ENCODE measurements at places on chromosomes 5 and 9.
A peak's percentile ranks its signal among the peaks of the same experiment; 100 is the strongest.

GRCh38 chr5:15598294-15598902 is 98.4 kb downstream of the FBXL7 start:
- DNase-seq, result no peak

DNA sequence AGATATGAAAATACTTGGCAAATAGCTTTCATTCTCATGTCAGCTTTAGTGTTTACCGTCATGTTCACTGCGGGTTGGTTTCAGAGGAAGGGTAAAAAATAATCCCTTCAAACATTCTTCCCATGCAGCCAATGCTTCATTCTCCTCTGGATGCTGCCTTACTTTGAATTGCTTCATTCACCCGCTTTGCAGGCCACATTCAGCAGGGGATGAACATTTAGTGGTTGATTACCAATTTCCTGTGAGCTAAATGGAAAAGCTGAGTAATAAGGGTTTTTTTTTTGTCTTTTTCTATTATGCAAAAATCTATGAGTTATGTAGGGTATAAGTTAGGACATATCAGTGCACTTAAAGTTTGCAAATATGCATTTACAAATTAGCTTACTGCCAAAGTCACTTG is 96.3 kb upstream of the MEF2C start:
- DNase-seq, result no peak

GRCh38 chr5:16593628-16594027 is 23.2 kb downstream of the RETREG1 start:
- no peak for DNase-seq

DNA sequence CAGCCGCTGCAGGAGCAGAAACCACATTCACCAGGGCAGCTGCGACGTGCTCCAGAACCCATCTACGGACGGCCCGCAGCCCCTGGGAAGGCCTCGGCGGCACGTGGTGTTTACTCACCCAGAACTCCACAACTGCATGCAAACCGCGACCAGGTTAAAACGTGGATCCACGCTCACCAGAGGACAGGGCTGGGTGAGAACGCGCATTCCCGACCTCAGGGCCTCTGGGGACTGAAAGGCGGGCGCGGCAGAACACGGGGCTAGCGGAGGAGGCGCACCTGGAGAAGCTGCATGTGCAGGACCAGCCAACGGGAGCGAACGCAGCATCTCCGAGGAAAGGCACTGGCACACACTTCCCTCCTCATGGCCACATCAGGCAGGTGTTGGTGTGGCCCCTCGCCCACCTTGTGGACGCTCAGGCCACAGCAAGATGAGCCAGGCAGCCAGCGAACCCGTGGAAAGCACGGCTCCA is 24.0 kb upstream of the CAMSAP1 start:
- DNase-seq, result no peak

GRCh38 chr9:88949961-88950340 is 41.3 kb upstream of the S1PR3 start:
- no peak for DNase-seq

GRCh38 chr5:23007236-23007635 is 154.1 kb upstream of the CDH12 start:
- no peak for DNase-seq

DNA sequence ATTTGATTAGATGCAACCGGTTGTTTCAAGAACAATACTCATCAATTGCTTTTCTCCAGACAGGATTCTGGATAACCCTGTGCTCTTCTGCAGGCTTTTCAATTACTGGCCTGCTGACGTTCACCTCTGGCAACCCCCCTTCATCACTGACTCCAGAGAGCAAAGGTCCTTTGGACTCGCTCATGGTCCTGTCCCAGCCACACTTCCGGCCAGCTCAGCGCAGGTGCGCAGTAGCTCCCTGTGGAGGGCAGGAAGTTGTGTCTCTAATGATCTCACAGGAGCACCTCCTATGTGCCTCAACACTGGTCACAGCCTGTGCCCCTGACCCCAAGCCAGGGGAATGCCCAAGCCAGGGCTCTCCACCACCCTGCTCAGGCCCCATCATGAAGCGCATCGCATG is 44.0 kb downstream of the OLFM1 start:
- no peak for DNase-seq

- no peak for DNase-seq
Observed at GRCh38 chr5:135359374-135360165, 39.5 kb downstream of the MACROH2A1 start.

DNA sequence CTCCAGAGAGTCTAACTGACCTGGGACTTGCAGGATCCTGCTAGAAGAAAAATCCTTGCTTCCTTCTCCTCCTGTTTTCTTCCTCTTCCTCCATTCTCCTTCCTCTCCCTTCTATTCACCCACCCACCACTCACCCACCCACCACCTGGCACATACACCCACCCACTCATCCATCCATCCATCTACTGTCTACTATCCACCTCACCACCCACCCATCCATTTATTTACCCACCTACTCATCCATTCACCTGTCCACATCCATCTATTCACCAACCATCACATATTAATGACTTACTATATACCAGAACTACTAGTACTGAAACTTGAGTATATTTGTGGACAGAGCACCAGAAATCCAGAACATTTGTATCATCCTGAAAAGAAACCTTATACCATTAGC is 49.4 kb downstream of the EHMT1 start:
- DNase-seq, result no peak

DNA sequence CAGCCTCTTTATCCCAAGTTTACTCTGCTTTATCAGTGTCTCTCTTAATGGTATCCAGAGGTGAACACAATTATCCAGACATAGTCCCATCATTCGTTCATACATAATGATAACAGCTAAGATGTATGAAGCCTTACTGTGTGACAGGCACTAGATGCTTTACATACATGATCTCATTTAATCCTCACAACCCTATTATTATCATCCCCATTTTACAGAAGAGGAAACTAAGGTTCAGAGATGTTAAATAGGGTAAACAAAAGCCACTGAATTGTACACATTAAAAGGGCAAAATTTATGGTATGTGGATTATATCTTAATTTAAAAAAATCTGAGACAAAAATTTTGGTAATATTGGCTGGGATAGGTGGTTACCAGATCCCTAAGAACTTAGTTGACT is 124.1 kb upstream of the TBC1D2 start:
- DNase-seq, result no peak

DNA sequence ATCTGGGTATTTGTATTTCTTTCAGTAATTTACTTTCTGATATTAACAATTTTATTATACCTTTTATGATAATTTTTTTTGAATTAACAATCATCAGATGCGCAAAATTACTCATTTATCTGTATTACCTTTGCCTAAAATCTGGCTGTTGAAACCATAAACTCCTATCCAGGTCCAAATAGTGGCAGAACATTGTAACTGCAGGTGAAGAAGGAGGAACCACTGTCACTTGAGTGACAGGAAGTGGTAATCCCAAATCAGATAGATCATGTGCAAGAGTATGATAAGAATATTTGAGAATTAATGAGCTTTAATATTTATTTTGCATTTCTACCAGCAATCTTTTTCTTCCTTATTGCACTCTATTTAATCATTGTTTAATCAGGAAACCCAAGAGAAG is 139.3 kb upstream of the TLE4 start:
- no peak for DNase-seq

- DNase-seq, result no peak
Observed at GRCh38 chr5:18720002-18720401, 1085.7 kb downstream of the TAF11L14 start.

DNA sequence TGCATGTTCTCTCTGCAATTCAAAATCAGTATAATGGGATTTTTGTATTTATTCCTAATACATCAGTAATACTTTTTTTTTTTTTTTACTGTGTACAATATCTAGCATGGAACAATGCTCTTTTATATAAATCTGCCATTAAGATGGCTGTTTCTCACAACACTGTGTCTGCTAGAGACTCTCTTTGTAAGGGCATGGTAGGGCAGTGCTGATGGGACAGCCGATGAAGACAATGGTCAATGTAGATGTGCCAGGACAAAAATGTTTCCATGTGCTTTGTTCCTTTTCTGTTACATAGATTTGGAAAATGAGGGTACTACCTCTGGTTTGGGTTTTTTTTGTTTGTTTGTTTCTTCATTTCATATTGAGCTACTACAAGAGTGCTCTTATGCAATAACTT is 95.3 kb upstream of the ITGA2 start:
- DNase-seq, result no peak

- DNase-seq, result no peak
Observed at GRCh38 chr9:104783588-104783987, 19.7 kb downstream of the NIPSNAP3B start.

DNA sequence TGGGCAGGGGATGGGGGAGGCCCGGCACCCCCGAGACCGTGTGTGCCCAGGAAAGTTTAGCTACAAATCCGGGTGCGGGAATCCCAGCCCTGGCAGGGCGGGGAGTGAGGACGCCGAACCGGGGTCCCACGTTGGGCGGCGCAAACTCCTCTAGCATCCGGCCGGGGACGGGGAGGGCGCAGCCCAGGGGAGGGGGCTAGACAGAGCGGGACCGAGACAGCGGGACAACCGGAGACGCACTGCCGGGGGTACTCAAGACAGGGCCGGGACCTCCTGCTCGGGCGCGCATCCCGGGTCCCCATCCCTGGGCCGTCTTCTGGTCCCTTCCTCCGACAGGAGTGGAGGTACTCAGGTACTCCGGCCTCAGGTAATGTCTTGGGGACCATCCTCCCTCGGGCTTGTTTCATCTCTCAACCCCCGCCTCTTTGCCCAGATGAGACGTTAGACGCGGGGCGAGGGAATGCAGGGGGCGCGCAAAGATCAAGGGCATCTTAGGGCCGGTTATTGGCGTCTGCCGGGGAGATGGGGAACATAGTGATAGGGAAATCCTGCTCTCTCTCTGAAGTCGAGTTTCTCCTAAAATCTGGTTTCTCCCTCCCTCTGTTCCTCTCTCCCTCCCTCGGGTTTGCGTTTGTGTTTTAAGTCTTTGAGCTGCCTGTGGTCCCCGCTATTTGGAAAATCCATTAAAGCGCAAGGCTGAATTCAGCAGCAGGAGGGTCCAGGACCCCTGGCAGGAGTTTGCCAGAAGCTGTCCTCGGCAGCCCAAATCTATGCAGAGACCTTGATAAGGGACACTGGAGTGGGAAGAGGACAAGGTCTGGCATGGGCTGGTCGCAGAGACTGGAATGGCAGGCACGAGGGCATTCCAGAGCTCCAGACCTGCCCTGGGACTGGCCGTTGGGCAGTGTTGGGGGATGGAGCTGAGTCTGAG is 815 bp downstream of the PDZD2 start:
- DNase-seq, result no peak

- DNase-seq, result no peak
Observed at GRCh38 chr5:14723701-14724132, 59.2 kb downstream of the OTULIN start.

- DNase-seq, result no peak
Observed at GRCh38 chr5:100667161-100667630, 132.0 kb downstream of the FAM174A start.

DNA sequence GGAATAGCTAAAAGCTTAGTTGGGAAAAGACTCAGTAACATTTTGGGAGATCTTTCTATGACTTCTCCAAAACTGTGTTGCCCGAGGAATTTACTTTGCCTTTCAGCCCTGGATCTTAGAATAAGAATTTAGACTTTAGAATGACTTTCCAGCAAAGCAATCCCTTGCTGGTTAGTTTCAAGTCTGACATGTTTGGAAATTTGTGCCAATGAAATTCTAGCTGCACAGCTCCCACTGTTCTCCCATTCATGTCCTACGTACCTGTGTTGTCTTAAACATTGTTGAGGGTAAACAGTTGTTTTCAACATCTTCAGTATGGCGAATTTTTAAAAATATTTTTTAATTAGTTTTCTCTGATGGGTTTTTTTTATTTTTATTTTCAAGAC is 111.4 kb downstream of the CCDC192 start:
- no peak for DNase-seq

DNA sequence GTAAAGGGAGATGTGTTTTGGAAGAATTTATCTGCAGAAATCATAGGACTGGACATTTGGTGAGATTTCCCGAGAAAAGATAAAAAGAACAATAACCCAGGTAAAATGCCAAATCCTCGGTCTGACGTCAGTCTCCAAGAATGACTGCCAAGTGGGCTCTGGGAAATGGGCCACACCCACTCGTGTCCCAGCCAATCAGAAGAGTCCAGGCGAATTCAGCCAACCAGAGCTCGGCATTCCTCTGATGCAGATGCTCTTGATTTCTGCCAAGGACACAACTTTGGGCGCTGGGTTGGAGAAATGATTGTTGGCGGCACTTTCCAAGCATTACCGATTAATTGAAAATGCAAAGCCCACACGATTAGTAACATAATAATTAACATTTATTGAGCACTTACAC is 73.3 kb downstream of the FGF18 start:
- no peak for DNase-seq

GRCh38 chr9:124388275-124389048 is 26.8 kb downstream of the PSMB7 start:
- DNase-seq, result no peak

GRCh38 chr5:11640158-11640873 is 263.9 kb downstream of the CTNND2 start:
- DNase-seq, result no peak

DNA sequence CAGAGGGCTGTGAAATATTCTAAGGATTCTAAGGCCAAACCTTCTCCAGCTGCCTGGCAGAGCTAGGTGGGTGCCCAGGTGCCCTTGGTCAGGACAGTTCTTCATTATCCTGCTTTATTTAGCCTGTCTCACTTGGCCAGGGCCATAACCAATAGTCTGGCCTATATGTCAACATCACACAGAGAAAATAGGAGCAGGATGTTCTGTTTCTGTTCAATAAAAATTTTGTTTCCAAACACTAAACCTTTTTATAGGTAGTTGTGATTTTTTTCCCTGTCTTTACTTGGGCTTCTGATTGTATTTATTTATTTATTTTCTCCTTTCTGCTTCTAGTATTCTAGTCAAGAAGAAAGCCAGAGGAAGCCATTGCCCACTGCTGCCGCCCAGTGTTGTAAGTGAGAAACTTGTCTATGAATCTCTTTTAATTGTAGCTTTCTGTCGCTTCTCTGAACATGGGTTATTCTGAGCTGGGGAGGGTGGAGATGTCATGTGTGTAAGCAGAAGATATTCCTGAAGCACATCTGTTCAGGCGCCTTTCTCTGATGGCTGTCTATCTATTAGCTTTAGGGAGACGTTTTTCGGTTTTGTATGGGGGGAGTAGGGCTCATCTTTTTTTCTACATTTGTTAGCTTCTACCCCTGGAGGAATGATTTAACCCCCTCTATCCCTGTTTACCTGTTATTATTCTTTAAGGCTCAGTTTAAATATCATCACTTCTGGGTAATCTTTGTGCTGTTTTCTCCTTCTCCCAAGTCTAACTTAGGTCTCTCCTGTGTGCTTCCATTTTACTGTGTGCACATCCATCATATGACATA is 97.1 kb downstream of the UNC13B start:
- peak; percentile 34 for DNase-seq

All from AG04450 (cell line).